Stimulated activated CD4-positive, alpha-beta T cell treated with anti-CD3 and anti-CD28 coated beads, Interleukin-15, amount 100 ng/mL, for 1 hour (primary cell): ENCODE measurements at places on chromosomes 5 and 9.

DNA sequence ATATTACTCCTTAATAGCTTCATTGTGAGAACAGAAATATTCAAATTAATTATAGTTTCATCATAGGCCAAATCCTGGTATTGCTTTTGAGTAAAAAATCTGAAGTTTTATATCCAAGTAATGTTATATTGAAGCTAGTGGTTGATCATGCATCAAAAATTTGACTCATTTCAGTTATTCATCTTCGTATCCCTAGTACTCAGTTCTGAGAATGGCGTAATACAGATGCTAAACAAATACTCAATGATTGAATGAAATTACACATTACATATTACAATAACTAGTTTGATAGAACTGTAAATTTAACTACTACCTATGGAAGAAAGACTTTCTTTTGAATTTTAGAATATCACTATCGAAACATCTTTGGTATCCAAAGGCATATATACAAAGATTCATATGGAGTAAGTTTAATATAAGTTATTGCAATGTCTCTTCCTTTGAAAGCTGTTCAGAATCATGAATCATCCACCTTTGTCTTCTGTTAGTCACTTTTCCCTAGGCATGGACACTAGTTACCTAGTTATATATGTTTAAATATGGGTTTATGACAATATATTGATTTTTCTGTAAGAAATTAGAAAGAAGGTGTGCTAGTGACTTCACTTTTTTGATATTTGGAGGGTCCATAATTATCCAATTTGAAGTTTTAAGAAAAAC lies 5.0 kb upstream of the ZNF462 start:
- DNase-seq, result no peak

DNA sequence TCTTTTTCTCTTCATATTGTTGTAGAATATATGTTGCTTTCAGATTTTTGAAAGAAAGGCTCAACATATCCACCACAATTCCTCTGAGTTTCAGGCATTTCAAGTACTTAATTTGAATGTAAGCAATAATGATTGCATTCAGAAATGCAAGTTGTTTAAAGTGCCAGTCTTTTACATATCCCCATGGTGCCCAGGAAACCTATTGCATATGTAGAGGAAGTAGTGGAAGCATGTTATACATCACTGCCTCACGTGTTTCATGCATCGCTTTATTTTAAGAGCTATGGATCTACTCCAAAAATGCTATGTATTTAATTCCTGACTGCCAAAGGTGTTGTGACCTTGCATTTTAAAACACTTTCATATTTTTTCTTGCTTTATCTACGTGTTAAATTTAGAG lies 28.1 kb downstream of the CPEB4 start:
- no peak for DNase-seq

GRCh38 chr9:115507148-115507547 lies 389.2 kb upstream of the TNC start:
- no peak for DNase-seq

DNA sequence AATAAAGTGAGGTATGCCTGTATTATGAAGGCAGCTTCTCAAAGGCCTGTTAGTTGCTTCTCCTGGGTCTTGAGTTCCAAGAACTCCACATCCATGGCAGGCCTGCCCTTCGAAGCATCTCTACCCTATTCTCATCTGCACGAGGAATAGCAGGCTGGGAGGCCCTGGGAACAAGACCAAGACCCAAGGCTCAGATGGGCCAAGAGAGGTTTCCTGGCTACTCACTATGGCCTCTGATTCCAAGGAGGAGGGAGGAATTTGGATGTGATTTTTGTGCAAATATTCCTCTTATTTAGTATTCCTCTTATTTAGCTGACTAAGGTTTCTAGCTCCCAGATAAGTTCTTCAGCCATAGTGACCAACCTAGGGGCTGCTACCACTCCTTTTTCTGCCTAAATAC lies 151.3 kb downstream of the SAXO1 start:
- DNase-seq, result no peak

DNA sequence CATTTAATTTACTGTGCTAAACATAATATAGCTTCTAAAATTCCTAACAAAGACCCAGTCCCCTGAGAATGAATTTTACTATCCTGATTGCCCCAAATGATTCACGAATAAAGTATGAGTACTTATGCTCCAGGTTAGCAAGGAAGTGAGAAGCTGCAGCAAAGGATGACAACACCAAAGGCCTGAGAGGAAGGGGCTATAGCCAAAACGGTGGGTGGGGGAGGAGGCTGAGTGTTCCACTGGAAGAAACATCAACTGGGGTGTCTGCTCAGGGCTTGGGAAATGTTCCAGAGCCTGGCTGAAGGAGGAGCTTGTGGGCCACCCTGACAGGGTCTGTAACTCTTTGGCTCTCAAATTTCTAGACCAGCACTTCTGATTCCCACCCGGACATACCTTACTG lies 157.3 kb downstream of the ADAMTS12 start:
- no peak for DNase-seq

- no peak for DNase-seq
Observed at GRCh38 chr5:57695179-57695578, 212.6 kb upstream of the ACTBL2 start.

DNA sequence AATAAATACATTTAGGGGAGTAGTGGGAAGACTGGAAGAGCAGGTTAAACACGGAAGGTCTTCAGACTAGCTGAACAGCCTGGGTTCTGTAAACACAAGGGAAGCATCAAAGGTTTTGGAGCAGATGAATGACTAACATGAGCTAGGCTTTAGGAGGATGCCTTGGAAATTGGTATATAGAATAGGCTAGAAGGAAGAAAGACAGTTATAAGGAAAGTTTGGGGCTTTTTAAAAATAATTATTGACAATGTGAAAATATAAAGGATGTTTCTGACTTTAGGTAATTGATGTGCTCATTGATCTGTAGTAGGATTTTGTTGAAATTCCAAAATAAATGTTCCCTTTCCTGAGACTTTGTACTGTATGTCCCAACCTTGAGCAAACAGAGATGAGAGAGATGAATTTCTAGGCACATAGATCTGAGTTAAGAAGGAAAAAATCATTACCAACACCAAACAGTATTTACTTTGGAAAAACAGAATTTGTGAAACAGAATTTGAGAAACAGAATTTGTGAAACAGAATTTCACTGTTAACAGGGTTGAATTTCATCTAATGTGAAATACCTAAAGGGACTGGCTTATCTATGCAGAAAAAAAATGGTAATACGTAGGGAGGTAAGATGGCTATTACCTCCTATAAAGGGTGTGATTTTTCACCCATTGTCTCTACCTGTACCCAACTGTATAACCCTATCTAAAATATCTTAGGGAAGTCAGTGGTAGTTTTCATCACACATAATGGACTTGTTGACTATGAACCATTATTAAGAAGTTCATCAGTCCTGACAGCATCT lies 28.8 kb downstream of the SKP2 start:
- DNase-seq, result no peak

DNA sequence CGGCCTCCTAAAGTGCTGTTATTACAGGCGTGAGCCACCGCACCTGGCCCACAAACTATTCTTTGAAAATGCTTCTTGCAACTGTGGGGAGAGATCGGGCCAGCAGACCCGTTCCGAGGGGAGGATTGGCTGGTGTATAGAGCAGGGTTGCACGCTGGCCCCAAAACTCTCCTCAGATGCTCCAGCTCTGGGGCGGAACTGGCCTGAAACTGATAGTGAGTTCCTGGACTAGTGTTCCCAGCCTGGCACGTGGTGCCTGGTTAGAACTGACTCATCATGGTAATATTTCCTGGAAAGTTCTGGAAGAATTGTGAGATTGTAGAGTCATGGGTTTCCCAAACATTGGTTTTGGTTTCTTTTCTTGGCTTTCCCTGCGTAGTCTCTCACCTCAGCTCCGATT lies 120.5 kb downstream of the FBXL7 start:
- DNase-seq, result no peak

DNA sequence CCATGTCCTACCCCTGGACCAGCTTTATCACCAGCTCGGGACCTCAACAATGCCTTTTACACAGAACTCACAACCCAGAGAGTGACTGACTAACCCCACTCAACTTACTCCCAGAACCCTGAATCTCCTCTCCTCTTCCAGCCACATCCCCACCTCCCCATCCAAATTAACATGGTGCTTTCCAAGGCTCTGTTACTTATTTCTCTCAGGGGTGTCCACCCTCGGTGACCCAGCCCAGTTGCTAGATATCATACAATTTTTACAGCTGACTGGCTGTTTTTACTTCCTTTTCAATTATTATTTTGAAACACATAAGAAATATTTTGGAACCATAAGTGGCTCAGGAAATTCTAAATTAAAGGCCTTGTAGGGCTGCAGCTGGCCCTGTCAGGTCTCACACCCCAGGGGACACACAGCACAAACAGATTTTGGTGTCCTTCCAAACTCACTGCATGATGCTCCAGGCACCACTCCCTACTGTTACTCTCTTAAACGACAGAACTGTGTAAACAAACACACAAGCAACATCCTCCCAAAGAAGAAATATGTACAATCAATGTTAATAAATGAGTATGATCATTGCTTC lies 180.6 kb downstream of the ADAMTS12 start:
- no peak for DNase-seq

- no peak for DNase-seq
Observed at GRCh38 chr5:1481266-1481958, 36.2 kb upstream of the SLC6A3 start.

DNA sequence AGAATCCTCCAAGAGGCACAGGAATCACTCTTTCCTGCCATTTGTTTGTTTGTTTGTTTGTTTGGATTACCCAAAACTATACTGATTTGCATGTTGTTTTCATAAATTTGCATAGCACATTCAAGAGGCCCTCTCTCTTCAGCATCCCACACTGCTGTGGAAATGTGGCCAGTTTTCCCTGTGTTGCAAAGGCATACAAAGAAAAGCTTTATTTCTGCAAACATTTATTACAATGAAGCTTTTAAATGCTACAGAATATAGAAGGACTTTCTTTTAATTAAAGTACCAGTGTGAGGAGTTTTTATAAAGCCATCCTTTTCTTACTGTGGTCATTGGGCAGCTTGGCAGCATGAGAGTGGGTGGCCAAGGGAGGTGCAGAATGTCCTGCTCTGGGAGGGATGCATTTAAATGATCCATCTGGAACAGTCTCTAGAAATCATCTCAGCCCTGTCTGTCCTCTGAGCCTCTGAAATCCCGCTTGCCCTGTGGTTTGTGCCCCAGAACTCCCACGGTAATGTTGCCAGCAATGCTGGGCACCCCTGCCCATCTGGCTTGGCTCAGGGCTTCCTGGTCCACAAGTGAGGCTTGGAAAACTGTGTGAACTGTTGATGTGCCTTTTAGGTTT lies 356.8 kb upstream of the KIF2A start:
- DNase-seq, result no peak

DNA sequence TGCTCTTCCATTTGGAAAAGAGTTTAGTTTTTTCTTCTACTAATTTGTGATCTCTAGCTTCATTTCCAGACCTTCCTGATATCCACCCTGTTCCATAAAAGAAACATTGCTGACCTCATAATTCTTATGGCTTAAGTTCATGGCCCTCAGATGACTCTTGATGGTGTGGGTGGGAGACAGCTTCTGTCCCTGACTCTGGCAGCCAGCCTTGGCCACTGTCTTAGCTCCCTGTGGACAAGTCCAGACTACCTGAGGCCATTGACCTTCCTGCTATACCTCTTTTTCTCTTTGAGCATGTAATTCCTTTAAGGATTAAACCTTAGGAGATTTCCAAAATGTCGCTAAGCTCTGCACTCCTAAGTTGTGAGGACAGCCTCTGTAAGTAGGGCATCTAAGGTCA lies 101.1 kb upstream of the DAP start:
- DNase-seq, result no peak

DNA sequence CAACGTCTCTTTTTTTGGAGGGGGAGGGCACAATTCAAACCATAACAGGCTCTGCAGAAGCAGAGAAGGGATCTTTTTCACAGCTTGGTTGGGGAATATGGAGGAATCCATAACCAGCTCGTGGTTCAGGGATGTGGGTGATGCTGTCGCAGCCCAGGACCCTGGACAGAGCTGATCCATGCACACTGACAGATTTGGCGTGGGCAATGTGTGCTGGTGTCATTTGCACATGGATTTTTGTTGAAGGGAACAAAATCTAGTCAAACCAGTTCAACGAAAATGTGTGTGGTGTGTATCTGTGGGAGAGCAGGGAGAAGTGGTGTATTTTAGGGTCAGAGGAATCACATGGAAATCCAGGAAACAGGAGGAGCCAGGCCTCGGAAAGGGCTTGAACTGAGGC lies 4.2 kb downstream of the DOCK2 start:
- DNase-seq, result no peak

DNA sequence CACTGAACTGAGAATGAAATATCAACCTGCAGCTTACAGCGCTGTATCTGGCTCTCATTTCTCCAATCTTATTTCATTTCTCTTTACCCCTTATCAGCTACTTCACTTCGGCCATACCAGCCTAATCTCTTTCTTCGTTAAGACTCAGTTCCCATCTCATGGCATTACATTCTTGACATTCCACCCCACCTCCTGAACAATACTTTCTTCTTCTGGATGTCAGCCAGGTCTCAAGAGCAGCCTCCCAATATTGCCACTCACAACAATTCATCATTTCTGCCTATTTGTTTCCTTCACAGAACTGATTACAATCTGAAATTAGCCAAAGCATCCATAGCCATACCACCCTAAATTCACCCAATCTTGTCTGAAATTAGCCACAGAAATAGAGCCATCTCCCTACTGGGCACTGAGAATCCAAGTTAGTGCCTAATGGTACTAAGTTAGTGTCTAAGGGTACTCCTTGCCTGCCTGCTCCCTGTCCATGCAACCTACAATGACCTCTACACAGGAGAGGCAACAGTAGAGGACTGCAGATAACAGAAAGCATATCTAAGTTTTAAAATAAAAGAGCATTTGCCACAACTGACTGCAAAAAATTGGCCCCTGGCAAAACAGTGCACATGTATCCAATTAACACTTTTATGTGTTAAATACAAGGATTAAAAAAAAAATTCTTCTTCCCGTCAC lies 35.2 kb downstream of the SETX start:
- no peak for DNase-seq

GRCh38 chr9:118129541-118129940 lies 425.3 kb downstream of the TLR4 start:
- no peak for DNase-seq

GRCh38 chr5:126414874-126415502 lies 8.2 kb upstream of the GRAMD2B start:
- DNase-seq, result no peak

GRCh38 chr5:151155775-151156506 lies 1.6 kb downstream of the ANXA6 start:
- DNase-seq, result no peak

- DNase-seq, result no peak
Observed at GRCh38 chr5:139640421-139641115, 7.6 kb upstream of the CXXC5 start.

GRCh38 chr5:35370871-35371270 lies 140.6 kb upstream of the PRLR start:
- no peak for DNase-seq

DNA sequence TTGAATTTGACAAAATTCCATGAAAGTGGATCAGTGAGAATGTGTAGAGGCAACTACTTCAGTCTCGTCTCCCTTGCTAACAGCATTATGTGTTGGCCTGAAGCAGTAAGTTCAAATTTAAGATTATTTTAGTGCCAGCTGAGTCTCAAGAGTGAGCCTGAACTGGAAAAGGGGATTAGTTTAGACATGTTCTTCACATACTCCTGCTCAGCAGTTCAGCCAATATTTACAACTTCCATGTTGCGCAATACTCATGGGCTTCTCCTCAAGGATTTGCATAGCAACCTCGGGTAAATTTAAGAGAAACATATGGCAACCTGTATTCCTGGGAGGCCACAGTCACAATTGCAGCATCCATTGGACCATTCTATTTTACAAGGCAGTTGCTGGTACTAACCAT lies 553.8 kb downstream of the PTPRD start:
- DNase-seq, result no peak
